ENCODE measurements at places on chromosomes 4 and X.

DNA sequence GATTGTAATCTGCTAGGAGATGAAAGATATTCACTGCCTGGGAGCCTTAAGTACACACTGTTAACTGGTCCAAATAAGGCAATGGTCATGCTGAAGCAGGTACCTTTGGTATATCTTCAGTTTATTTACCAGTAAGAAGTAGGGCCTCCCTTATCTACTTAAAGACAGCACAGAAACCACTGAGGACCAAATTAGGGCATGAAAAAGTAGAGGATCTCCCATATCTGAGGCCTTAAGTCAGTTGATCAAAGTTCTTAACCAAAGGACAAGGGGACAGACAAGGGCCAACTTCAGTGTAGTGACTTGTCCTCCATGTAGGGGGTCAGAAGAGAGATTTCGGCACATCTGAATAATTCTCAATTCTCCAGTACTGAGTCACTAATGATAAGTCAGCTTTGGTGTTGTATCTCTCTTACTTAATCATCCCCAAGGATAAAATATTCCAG lies 59.1 kb downstream of the AMELX start:
- no peak for DNase-seq

- DNase-seq, result no peak
Measured at GRCh38 chrX:7586126-7586525, 256.8 kb upstream of the VCX start.

DNA sequence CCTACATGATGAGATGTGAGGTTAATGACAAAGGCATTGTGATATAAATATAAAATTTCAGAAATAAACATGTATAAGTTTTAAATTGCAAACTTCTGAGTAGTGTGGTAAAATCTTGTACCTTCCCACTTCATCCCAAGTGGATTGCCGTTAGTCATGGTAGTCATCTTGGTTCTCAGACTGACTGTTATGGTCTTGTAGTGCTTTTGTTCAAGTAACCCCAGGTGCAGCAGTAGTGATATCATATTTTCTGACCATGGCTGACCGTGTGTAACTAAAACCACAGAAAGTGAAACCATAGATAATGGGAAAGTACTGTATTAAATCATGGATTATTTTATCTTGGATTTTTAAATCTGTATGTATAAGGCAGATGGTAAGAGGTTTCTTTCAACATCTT lies 74.8 kb upstream of the SLIT2 start:
- DNase-seq, result no peak

DNA sequence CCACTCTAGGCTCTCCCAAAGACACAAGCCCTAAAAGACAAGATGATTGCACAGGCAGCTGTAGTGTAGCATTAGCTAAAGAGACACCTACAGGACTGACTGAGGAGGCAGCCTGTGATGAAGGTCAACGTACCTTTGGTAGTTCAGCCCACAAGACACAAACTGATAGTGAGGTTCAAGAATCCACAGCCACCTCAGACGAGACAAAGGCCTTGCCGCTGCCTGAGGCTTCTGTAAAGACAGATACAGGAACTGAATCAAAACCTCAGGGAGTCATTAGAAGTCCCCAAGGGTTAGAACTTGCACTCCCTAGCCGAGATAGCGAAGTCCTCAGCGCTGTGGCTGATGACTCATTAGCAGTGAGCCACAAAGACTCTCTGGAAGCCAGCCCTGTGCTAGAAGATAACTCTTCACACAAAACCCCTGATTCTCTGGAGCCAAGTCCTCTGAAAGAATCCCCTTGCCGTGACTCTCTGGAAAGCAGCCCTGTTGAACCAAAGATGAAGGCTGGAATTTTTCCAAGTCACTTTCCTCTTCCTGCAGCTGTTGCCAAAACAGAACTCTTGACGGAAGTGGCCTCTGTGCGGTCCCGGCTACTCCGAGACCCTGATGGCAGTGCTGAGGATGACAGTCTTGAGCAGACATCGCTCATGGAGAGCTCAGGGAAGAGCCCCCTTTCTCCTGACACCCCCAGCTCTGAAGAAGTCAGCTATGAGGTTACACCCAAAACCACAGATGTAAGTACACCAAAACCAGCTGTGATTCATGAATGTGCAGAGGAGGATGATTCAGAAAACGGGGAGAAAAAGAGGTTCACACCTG lies 306.3 kb downstream of the ANK2 start:
- peak; percentile 21 for DNase-seq

GRCh38 chr4:7017446-7018048 lies 25.6 kb upstream of the TADA2B start:
- no peak for DNase-seq

DNA sequence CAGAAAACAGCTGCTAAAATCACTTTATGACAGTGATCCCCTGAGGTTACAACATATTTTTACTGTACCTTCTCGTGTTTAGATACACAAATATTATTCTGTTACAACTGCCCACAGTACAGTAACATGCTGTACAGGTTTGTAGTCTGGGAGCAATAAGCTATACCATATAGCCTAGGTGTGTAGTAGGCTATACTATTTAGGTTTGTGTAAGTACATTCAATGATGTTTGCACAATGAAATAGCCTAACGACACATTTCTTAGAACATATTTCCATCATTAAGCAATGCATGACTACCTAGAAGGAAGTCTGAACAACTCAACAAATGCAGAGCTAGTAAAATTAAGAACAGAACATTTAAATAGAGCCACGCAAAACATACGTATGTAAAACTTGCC lies 112.7 kb downstream of the ZAR1 start:
- no peak for DNase-seq

DNA sequence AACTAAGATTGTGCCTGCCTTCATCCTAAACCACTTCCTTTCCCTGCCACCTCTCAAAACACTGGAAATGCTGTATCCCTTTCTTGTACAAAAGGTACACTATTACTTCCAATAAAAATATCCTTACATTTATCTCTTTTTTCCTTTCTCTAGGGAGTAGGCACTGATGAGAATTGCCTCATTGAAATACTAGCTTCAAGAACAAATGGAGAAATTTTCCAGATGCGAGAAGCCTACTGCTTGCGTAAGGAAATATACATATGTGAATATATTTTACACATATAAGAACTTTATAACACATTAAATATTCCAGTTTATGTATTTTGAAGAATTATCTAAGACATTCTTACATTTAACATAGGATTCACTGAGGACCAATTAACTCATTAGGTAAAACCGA lies 71.7 kb downstream of the ANXA10 start:
- DNase-seq, result no peak

- DNase-seq, result no peak
Measured at GRCh38 chr4:84691170-84691691, 108.3 kb downstream of the CDS1 start.

DNA sequence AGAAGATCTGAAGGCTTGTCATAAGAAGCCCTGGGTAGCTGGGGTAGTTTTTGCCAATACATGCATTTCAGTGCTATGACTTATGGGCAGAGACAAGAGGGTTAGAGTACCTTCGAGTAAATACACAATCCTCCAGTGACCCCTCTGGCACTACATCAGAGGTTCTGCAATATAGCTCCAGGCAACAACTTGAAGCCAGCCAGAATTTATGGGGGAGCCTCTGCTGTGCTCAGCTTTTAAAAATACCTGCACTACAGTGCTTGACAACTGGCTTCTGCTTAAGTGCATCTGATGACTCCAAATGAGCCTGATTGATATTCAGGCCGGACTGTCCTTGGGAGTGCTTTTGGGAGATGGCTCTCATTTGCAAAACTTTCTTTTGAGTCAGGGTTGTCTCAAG lies 44.9 kb upstream of the SMAD1 start:
- DNase-seq, result no peak

DNA sequence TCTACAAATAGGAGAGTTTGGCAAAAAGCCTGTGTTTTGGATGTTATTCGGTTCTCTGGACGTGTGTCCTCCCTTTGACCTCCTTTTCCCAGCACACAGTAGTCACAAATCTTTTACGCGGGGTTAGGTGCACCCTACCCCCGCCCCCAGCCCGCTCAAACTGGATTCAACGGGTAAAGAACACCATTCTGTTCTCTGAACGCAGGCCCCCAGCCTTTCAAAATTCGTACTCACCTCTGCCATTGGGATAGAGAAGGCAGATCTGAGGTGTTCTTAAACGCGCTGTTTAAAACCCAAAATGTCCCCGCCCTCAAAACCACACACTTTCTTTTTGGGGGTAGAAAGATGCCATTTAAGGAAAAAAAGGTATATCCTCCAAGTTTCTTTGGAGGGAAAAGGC lies 2.7 kb downstream of the LEF1 start:
- no peak for DNase-seq

GRCh38 chrX:45351478-45351877 lies 150.8 kb upstream of the DIPK2B start:
- no peak for DNase-seq

DNA sequence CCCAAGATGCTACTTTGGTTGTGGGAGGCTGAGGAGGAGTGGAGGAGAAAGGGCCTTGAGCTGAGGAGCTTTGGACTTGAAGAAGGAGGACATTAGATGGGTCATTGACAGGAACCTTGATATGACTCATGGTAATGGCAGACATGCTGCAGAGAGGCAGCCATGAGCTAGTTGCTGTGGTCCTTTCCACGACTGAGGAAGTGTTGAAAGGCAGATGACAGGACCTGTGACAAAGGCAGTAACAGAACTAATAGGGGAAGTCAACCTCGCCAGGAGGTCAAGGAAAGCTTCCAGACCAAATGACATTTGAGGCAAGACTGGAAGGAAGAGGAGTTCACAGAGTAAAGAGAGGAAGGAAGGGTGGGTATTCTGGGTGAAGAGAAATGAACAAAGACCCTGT lies 7.6 kb upstream of the XPNPEP2 start:
- DNase-seq, result no peak

DNA sequence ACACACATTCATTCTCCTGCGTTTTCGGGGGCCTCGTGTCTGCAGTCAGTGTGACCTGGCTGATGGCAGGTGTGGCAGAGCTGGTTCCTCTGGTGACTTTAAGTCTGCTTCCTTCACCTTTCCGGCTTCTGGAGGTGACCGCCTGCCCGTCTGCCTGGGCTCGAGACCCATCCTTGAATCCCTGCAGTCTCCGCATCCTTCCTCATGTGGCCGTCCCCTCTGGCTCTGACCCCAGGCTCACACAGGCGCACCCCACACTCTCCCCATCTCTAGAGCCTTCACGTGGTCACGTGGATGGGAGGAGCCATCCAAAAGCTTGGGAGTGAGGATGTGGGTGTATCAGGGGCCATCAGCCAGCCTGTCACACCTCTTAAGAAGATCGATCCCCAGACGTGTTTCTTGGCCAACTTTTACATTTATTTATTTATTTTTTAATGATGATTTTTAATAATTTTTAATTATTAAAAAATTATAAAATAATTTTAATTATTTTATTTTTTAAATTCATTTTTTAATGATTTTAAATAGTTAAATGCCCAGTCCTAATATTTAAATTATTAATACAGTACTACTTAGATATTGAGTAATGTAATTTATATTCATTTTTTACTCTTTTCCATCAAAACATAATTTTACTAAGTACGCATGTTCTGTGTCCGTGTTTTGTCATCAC lies 20.9 kb downstream of the RGS12 start:
- no peak for DNase-seq

DNA sequence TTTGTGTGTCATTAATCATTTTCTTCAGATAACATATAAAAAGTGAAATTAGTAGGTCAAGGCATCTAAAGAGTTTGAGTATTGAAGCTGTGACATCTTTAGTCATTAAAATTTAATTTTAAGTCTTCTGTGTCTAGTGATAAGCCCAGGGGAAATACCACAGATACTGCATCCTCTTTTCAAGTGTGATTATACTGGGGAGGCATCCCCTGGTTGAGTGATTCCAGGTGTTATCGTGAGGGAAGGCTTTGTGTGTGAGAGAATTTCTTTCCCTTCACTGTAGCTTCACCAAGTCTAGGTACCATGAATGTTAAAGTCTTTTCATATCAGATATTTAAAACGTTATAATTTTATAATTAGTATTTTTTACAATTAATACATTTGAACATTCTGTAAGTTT lies 193.4 kb downstream of the FRAS1 start:
- DNase-seq, result no peak

All from stimulated activated CD8-positive, alpha-beta memory T cell treated with anti-CD3 and anti-CD28 coated beads, Interleukin-7, amount 100 ng/mL, for 1 hour (primary cell).